ENCODE measurements at places on chromosomes 13 and 19.

GRCh38 chr19:38441657-38442348 is 8.3 kb downstream of the RYR1 start:
- DNase-seq, result no peak

DNA sequence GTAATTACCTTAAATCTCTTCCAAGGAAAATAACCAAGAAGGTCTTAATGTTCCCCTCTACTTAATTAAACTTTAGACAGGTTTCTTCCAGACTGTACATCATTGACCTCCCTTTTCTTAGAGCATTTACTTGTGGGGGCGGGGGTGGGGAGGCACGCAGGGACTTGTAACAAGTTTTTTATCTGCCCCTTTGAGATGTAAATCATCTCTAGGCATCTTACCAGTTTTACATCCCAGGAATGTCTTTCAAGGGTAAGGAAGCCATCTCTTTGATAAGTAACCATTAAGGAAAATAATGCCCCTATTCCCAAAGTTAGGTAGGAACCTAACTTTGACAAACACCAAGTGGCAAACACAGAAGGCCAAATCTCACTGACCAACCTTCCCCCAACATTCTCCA is 528.6 kb downstream of the SUCLA2 start:
- no peak for DNase-seq

DNA sequence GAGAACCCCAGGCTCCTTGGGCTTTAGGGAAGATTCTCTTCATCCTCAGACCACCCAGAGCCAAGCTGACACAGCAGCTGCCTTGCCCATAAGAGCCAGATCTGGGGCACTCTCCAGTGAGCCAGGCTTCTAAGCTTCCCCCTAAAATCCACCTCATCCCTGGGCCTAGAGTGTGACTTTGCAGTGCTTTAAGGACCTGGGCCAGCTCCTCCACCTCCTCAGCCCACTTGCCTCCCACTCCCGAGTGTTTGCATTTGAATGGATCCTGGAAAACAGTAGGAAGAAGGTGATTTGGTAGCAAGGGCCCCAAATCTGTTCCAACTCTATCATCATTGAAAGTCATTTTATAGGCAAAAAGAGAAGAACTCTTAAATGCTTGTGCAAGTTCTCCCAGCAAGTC is 108.7 kb upstream of the UBL3 start:
- DNase-seq, result no peak

GRCh38 chr19:44796701-44797115 is 12.2 kb upstream of the BCAM start:
- DNase-seq, result no peak

GRCh38 chr13:55432814-55433213 is 1707.9 kb upstream of the PRR20A start:
- no peak for DNase-seq

DNA sequence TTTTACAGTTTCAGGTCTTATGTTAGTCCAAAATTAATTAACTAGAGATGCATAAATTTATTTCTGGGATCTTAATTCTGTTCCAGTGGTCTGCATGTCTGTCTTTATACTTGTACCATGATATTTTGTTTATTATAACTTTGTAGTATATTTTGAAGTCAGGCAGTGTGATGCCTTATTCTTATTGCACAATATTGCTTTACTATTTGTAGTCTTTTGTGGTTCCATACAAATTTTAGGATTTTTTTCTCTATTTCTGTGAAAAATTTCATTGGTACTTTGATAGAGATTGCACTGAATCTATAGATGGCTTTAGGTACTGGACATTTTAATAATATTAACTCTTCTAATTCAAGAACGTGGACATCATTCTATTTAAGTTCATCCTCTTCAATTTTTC is 304.0 kb downstream of the GPC5 start:
- DNase-seq, result no peak

GRCh38 chr13:76329866-76330580 is 556.2 kb downstream of the KCTD12 start:
- no peak for DNase-seq

DNA sequence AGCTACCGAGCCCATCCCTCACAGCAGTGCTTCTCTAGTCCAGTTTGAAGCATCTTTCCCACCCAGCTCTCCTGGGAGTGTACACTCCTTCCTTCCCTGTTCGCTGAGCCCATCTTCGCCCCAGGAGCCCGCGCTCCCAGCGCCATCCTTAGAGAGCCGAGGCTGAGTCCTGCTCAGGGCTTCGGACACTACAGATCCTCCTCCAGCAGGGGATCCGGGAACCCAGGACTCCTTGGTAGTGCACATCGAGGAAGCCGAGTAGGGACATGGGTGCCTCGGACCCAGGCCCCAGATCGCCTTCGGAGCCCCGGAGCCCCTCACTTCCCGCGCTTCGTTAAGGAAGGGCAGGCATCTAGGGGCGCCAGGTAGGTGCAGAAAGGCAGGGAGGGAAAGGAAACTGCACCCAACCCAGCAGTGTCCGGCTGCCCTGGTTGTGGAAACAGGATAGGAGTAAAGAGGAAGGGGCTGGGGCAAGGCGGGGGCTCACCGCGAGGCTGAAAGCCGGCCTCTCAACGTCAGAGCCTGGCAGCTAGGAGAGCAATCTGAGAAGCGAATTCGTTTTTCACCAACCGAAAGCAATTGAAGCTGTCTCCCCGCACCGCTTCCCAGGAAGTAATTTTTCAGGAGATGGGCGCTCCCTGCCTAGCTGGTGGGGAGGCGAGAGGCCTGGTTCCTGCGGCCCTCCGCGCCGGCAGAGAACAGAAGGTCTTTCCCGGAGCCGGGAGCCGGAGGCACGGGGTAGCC is 1.0 kb downstream of the PDX1 start:
- no peak for DNase-seq

- no peak for DNase-seq
Measured at GRCh38 chr13:50446611-50447010, 396.9 kb downstream of the DLEU7 start.

DNA sequence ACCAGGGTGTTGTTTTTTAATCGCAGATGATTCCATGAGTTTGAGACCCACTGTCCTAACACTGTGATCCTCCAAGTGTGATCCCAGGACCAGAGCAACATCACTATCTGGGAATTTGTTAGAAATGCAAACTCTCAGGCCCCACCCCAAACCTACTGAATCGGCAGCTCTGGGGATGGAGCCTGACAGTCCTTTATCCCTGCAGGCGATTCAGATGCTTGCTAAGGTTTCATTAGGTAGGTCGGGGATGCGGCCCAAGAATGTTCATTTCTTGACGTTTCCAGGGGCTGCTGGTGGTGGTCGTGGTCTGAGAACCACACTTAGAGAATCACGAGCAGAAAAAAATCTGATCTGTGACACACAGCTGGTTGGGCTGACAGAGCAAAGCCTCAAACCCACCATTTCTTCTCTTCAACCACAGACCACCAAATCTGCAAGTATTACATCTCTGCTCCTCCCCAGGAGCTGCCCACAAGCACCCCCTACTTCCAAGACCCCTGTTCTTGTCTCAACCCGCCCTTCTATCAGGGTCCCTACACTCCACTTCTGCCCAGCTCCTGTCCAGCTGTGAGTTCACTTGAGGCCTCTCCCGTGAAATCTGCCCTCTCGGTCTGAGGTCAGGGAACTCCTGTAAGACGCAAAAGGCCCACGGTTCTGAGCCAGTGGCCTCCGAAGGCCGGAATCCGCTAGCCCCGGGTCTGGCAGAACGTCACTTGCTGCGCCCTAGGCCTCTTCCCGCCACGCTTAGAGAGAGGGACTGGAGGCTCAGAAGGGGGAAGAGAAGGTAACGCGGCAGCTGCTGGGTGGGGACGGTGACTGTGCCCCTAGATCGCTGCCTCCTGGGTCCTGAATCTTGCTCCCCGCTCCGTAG is 1.1 kb upstream of the FARP1 start:
- DNase-seq, result no peak

DNA sequence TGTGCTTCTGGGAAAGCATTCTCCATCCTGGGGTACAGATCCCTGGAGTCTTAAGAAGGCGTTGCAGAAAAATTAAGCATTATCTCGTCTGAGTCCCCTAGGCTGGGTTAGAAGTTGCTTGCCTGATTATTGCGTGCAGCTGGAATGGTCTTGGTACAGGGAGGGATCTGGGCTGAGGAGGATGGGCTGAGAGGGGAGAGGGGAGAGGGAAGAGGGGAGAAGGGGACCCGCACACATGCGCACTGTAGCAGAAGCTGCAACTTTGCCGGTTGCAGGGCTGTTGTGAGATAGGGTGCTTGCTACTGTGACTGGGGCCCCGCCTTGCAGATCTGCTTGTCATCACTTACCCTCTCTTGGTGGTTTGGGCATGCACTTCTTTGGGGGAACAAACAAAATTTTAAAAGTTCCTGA is 316.8 kb downstream of the DLEU7 start:
- no peak for DNase-seq

DNA sequence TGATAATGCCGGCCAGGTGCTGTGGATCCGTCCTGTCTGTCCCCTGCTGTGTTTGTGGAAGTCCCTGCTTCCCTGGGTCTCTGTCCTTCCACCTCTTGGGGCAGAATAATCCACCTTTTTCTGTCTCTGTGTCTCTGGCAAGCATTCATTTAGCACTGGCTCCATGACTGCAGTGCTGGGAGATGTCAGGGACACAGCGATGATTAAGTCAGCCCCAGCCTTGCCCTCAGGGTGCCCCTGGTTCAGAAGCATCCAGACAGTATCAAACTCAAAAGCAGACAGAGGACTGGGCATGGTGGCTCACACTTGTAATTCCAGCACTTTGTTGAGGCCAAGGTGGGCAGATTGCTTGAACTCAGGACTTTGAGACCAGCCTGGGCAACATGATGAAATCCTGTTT is 1.5 kb downstream of the HIPK4 start:
- DNase-seq, result no peak

DNA sequence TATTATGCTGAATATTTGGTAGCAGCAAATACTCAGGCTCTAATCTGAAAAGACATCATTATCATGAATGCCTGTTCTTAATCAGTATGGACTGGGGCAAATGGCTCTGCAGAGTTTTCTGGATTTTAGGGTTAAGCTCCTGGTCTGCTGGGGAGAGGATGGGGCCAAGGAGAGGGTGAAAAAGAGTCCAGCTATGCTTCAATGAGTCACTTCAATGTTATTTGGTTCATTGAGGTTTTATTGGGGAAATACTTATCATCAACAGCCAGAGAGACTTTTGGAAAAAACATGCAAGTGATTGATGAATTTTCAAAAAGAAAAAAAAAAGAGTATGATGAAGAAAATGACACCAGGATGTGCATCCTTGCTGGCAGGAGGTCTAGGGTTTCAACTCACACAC is 278.3 kb downstream of the UQCRFS1 start:
- DNase-seq, result no peak

DNA sequence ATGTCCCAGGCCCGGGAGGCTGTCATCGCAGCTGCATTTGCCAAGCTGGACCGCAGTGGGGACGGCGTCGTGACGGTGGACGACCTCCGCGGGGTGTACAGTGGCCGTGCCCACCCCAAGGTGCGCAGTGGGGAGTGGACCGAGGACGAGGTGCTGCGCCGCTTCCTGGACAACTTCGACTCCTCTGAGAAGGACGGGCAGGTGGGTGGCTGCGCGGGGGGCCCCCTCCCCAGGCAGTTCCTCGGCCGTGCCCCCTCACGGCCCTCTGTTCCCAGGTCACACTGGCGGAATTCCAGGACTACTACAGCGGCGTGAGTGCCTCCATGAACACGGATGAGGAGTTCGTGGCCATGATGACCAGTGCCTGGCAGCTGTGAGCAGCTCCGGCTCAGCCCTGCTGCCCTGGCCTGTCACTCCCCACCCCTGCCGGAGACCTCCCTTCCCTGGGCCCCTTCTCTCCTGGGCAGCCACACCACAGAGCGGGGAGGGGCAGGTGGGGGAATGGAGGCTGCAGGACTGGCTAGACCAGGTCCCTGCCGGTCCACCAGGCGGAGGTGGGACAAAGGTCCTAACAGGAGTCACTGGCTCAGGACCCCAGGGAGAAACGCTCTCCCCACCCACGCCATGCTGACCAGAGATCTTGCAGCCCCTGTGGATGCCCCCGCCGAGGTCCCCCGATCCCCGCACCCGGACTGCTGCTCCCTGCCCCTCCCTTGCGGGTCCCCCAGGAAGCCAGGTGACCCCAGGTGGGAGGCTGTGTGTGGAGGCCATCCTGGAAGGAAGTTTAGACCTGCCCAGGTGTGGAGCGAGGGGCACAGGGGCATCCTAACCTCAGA is 1.1 kb downstream of the CAPS start:
- no peak for DNase-seq
